Thoracic aorta endothelial cell (primary cell): ENCODE measurements at places on chromosomes 11 and 22. TPM values are rescaled to one million over a fixed set of nuclear protein-coding genes. Genes with fewer than 3 reads are reported as not detected.

ACRV1 gene
- not detected in 2 replicates for total RNA-seq

LMNTD2 gene
- 0.53 and 0.57 TPM in 2 replicates for total RNA-seq

OR51E2 gene
- not detected in 2 replicates for total RNA-seq

TMPRSS4 gene
- total RNA-seq, result not detected in 2 replicates

PYGM gene
- total RNA-seq, result 0.22 and 0.27 TPM in 2 replicates

GGTLC2 gene
- total RNA-seq, result not detected in 2 replicates

LPXN gene
- 4.9 and 8.4 TPM in 2 replicates for total RNA-seq

NCF4 gene
- not detected in 2 replicates for total RNA-seq

PRMT3 gene
- 28.6 and 29.9 TPM in 2 replicates for total RNA-seq

TMEM45B gene
- 0.40 and 1.7 TPM in 2 replicates for total RNA-seq

LRRC4C gene
- total RNA-seq, result not detected in 2 replicates

DAGLA gene
- 1.7 and 2.3 TPM in 2 replicates for total RNA-seq

HNRNPUL2 gene
- total RNA-seq, result 22.6 and 24.3 TPM in 2 replicates

ZBTB44 gene
- 31.9 and 41.6 TPM in 2 replicates for total RNA-seq

DGCR6 gene
- 0.13 and 0.29 TPM in 2 replicates for total RNA-seq

SERHL2 gene
- 1.3 and 1.4 TPM in 2 replicates for total RNA-seq

GAL3ST3 gene
- 0.36 TPM in 1 of 2 replicates, not detected in the other for total RNA-seq

C11orf21 gene
- total RNA-seq, result not detected in 2 replicates

GRAP2 gene
- not detected in 2 replicates for total RNA-seq

ALX4 gene
- not detected in 2 replicates for total RNA-seq

OR8H3 gene
- total RNA-seq, result not detected in 2 replicates
